ENCODE measurements at places on chromosomes 16 and 17. TPM values are rescaled to one million over a fixed set of nuclear protein-coding genes. Genes with fewer than 3 reads are reported as not detected.

- DNase-seq = no peak
These were observed 184.7 kb downstream of the PRKCA start for GRCh38 chr17:66487121-66487520.

DNA sequence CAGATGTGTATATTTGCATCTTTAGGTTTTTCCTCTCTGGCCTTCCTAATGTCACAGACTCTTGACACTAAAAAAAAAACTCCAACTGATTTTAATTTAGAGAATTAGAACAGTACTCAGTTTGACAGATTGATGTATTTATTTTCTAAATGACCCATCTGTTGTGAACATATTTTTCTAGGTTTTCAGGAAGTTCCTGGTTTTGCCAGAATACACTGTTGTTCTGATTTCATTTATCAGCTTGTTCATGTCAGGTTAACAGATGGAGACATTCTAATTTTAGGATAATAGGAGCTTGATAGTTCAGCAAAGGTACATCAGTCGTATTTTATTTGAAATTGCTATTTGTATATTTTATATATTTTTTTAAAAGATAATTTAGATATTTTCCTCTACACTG, 133.4 kb downstream of the TANC2 start:
- no peak for DNase-seq

Gene KRT40
- not detected for total RNA-seq

- DNase-seq = no peak
These were observed at the start of gene FOXL1 for GRCh38 chr16:86578061-86578599. Gene FOXL1, plus strand, starts transcription at chr16:86578549. Its CDS starts 175 bp downstream, at chr16:86578724.

Gene MMP15
- total RNA-seq = 105 TPM

GRCh38 chr16:10921536-10922327, 20.5 kb downstream of the DEXI start:
- DNase-seq = no peak

GRCh38 chr17:82592289-82592766, 55.9 kb downstream of the WDR45B start:
- DNase-seq = no peak

GRCh38 chr16:67260426-67261063, 11.8 kb downstream of the SLC9A5 start:
- DNase-seq = peak; percentile 75

- peak; percentile 52 for DNase-seq
These were observed 336.5 kb upstream of the CDH5 start for GRCh38 chr16:66030036-66030435.

GRCh38 chr17:50050431-50051032, 5.4 kb upstream of the ITGA3 start:
- DNase-seq = peak; percentile 53

Gene SLC9A5
- total RNA-seq = 9.0 TPM

Gene TBC1D3G
- total RNA-seq = not detected

DNA sequence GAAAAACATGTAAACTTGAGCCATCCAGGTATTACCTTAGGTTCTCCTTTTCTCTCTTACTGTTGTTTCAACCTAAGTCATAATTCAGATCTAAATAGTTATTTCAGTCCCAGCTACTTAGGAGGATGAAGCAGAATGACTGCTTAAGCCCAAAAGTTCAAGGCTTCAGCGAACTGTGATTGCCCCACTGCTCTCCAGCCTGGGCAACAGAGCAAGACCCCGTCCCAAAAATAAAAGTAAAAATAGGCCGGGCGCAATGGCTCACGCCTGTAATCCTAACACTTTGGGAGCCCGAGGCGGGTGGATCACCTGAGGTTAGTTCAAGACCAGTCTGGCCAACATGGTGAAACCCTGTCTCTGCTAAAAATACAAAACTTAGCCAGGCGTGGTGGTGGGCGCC, 9.6 kb downstream of the MEIOB start:
- no peak for DNase-seq
